ENCODE measurements at places on chromosomes 12 and 14.

- no peak for DNase-seq
Observed at GRCh38 chr12:62714774-62715721, 219.9 kb downstream of the PPM1H start.

DNA sequence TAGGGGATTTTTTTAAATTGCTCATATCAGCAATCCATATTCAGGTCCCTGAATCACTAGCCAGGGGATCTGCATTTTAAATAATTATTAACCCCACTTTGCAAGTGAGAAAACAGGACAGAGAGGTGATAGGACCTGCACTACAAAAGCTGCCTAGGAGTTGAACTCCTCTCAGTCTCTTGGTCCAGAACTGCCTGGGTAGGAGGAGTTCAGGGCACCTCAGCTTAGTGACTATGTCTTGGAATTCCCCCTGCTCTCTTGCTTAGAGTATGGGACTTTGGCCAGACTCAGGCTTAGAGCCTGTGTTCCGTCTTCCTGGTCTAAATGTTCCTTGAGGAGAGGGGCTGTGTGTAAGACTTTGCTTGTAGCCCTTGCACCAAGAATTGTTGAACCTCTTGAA lies 68.2 kb upstream of the WSCD2 start:
- DNase-seq: no peak

DNA sequence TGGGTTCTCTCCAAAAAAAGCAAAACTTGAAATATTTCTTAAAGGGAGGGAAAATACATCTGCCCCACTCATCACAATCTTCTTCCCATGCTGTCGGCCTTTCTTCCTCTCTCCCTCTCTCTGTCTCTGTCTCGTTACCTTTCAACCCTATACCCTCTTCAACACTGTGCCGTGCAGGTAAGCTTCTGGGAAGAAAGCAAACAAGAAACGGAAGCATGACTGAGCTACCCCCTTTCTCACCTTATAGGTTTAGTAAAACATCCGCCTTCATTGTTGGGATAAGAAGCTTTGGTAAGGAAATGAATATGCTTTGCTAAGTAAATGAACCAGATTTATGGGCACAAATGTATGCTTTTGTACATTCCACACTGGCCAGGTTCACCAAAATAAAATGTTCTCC lies 63.0 kb downstream of the TMEM30B start:
- DNase-seq: no peak

DNA sequence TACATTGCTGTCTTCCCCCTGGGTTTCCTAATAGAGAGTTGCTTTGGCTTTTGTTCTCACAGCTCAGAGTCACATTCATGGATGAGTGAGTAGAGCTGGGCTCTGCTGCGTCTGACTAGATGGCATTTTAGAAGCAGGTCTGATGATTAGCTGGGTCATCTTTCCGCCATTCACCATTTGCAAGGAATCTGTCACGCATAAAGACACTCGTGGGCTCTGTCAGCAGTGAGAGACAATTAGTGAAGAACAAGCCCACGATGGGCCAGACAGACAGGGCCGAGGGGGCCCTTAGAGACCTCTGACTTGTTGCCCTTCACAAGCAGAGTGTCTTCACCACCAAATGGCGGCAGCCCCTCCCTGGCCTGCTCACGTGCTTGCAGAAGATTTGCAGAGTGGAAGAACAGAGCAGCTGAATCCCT lies 175.0 kb downstream of the CRADD start:
- DNase-seq: no peak

GRCh38 chr12:130438711-130439110 lies 101.0 kb downstream of the PIWIL1 start:
- DNase-seq: no peak

DNA sequence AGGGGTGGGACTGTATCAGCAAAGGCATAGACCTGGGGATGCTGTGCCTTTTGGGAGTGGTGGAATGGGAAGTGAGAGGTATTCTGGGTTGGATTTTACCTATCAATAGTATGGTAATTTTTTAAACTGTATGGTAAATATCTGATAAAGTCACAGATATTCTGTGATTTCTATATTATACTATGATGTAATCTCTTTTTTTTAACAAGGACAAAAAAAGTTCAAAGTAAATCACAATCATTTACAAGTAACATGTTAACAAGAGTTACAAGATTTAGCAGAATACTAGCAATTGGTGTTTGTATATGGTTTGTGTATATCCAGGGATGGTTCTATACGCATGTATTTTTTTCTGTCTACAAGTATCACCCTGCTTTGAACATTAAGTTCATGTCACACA lies 56.0 kb downstream of the BMAL2 start:
- no peak for DNase-seq

- no peak for DNase-seq
Observed at GRCh38 chr12:49824895-49825294, 3.3 kb downstream of the NCKAP5L start.

GRCh38 chr12:113149361-113150150 lies at the start of gene CFAP73:
TSS of gene CFAP73 (plus strand) at chr12:113149724. CDS start at chr12:113149858, 134 bp downstream.
- DNase-seq: no peak

DNA sequence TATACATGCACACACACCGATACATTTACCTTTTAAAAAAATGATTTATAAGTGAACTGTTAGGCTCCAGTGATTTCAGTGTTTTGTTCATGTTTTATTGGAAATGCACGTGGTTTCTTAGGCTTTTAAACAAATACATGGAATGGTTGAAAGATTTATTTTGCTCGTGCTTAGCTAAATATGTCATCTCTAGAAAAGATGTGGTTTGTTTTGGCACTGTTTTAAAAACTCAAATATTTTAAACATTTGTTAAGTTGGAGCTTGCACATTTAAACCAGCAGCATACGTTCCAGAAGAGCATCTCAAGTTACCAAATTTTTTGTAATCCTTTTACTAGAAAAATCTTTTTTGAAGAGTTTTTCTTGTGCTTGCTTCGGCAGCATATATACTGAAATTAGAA lies 44.5 kb downstream of the FOXA1 start:
- DNase-seq: no peak

- no peak for DNase-seq
Observed at GRCh38 chr12:106564678-106565329, 18.0 kb upstream of the RFX4 start.

DNA sequence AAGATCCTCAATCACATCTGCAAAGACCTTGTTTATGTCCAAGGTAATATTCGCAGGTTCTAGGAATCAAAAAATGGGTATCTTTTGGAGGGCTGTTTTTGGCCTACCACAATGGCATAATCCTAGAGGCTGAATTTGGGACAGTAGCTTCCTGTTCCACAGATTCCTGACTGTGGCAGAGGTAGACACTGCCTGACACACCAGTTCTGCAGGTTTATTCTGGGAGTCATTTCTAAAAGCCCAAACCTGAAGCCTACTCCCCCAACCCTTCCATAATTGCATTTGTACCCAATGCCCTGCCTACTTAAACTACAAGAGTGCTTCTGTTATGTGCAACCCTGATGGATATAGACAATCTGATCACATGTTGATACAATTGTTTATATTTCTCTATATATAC lies 378.9 kb downstream of the PCNX1 start:
- DNase-seq: no peak

DNA sequence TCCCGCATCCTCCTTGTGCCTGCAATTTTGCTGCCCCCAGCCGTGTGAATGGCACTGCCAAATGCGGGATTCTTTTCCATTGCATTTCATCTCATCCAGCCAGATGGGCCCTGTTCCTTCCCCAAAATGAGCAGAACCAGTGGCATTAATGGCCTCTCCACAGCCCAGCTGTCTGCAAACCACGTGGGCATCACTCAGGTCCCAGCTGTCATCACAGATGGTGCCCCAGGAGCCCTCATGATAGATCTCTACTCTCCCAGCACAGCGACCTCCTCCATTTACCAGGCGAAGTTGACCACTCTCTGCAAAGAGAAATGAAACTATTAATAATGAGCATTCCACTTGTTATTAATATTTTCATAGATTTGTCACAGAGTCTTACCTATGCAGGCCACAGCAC lies 17.1 kb downstream of the CD163 start:
- no peak for DNase-seq

DNA sequence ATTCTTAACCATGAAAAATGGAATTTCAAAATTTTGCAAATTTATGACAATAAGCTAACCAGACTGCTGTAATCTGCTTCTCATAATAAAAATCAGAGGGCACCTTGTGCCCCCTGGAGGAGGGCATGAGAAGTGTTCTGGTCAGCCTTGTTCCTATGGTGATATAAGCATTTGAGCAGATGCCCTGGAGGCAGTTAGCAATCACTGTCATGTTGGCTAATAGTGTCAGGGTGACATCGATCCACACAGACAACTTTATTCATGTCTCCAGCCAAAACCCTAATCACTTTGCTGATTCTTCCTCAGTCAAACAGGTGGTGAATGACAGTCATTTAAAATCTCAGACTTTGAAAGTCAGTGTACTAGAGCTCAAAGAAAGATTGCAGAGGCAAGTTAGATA lies 943.0 kb downstream of the GALC start:
- DNase-seq: no peak

- DNase-seq: no peak
Observed at GRCh38 chr12:17060260-17060659, 454.3 kb upstream of the LMO3 start.

DNA sequence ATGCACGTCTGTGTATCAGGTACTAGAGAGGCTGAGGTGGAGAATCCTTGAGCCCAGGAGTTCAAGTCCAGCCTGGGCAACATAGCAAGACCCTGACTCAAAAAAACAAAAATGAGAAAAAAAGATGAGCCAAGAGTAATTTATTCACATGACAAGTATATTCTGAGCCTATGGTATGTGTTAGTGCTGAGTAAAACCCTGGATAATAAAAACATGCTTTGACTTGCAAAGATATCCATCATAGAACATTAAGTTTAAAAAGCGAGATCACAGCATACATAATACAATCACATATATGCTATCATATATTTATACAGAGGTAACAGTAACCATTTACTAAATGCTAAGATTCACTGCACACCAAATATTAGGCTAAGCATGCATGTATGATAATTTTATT lies 23.9 kb upstream of the SLC10A1 start:
- no peak for DNase-seq

- no peak for DNase-seq
Observed at GRCh38 chr12:39931857-39932256, 174.0 kb downstream of the SLC2A13 start.

DNA sequence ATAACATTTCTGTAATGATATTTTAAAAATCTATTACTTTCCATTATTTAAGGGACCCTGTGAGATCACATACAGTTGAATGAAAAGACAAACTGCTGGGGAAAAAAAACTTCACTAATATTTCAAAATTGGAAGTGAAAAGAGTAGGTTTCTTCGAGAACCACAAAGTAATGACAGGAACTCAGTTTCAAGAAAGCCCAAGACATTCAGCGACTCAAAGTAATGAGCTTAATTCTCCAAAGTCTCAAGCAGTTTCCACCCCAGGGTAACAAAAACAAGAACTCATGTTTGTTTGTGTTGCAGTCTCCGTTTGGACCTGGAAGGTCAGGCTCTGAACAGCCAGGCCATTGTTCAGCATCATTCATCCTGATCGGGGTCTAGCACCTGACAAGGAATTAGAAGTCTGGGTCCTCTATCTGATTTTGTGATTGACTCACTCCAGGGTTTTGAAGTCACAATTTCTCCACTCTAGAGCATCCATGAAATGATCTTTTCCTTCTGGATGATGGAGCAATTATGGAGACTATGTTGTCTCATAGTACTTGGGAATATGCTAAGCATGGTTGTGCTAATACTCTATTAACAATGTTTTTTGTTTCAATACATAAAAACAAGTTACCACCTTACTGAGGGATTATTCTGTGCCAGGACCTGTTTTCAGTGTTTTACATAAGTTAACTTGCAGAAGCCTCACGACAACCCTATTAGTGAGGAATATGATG lies 126.9 kb downstream of the SLC25A21 start:
- DNase-seq: no peak

GRCh38 chr14:22380571-22381407 lies 208.2 kb downstream of the DAD1 start:
- DNase-seq: no peak

DNA sequence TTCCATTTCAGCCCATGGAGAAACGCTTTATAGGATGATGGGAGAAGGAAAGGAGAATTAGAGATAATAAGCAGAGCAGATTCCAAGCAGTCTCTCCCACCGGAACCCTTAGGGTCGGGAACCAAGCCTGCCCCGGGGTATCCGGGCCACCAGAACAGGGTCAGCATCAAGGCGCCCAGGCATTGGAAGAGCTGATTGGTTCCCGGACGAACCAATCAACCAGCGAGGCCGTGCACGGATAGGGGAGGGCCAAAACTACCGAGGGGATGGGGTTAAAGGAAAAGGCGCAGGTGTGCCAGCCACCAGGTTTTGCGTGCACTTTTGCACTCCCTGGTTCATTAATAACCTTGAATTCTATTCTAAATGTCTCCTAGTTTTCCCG lies 1.7 kb downstream of the PPM1H start:
- no peak for DNase-seq

- DNase-seq: peak; percentile 73
Observed at GRCh38 chr12:131035245-131035681, 81.6 kb downstream of the ADGRD1 start.

GRCh38 chr12:114166362-114166761 lies 200.2 kb upstream of the RBM19 start:
- no peak for DNase-seq

GRCh38 chr12:71755146-71755892 lies 656 bp downstream of the RAB21 start:
- peak; percentile 79 for DNase-seq

DNA sequence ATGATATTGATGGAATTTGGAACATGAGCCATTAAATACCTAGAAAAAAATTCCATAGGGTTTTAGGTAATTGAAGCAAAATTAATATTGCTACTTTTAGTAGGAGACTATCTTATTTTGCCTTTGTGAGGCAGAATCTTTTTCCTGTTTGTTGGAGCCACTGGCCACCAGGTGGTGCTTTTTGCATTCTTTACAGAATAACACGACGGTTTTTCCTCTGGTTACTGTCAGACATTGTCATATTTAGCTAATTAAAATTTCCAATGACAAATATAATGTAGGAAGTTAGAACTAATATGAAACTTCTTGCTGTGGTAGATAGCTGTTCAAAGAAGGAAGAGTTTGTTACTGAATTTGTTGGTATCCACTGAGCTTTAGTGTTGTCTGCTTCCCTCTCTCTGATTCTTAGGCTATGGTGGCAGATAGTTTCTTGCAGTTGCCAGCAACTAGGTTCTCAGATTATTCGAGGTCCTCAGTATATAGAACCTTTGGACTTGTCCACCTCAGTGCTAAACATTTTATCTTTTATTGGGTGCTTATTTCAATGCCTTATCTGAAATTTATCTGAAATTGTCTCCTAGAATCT lies 25.7 kb downstream of the RAB21 start:
- peak; percentile 18 for DNase-seq

GRCh38 chr12:57000393-57000792 lies 6.0 kb downstream of the ZBTB39 start:
- DNase-seq: no peak

DNA sequence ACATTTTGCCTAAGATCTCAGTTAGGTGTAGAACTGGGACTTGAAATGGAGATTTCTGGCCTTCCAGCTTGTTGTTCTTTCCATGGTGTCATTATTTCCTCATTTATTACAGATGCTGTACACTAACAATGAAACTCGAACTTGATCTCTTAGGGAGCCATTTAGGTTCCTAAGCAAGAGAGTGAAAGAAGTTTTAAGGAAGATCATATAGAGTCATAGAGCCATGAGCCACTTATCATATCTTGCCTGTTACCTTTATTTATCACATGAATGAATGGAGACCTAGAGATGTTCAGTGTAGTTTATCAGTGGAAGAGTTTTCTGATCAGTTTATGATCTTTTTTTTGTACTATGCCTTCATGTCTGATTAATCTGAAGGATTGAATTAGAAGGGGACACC lies 9.9 kb downstream of the HELB start:
- no peak for DNase-seq

Measured in GM20000 (cell line).